ENCODE measurements at places on chromosomes 2 and 18.

GRCh38 chr2:2114707-2115245 lies 216.3 kb downstream of the MYT1L start:
- no peak for DNase-seq

GRCh38 chr18:50338122-50338521 lies 36.7 kb upstream of the SKA1 start:
- no peak for DNase-seq

DNA sequence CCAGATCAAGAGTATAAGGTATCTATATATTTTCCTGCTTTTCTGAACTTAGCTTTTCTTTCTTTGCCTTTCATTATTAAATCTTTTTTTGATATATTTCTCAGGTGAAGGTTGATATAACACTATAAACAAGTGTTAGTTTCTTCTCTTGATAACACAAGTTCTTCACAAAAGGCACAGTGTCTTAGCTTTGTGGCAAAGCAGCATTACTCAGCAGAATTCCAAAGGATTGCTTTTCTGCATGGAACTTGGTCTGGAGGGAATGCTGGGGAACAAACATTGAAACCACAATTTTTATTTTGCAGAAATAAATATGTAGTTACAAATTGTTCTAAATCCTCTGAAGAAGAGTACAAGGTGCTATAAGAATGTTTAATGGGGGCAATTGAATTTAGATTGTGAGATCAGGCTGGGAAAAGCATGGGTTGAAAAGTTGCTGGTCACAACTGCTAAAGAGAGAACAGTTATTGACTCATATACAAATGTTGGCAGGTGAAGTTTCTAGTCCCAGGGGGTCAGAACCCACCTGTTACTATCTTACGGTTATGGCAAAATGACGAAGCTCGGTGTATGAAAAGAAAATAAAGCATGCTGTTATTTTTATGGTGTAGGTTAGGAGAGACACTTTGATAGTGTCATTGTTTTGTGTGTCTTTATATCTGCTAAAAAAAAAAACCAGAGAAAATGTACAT lies 68.2 kb downstream of the UBR3 start:
- DNase-seq: no peak

GRCh38 chr2:207505728-207506127 lies 24.0 kb upstream of the CREB1 start:
- no peak for DNase-seq

DNA sequence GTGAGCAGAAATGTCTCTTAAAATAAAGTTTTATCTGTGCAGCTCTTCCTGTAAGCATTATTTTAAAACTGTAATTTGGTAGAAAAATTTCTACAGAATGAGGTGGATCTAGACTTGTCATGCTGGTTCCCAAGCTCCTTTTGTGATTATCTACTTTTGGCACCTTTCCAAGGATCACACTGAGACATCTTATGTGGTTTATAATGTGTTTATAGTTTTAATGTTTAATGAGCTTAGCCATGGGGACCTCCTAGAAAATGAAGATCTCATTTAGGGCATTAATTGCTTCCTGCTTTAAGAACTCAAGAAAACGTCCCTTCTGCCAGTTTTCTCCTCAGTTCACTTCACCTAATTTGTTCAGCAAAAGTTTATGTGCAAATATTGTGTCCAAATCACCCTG lies 468.4 kb downstream of the SUCLG1 start:
- DNase-seq: no peak

- no peak for DNase-seq
Observed at GRCh38 chr2:81266106-81266505, 961.6 kb upstream of the LRRTM1 start.

DNA sequence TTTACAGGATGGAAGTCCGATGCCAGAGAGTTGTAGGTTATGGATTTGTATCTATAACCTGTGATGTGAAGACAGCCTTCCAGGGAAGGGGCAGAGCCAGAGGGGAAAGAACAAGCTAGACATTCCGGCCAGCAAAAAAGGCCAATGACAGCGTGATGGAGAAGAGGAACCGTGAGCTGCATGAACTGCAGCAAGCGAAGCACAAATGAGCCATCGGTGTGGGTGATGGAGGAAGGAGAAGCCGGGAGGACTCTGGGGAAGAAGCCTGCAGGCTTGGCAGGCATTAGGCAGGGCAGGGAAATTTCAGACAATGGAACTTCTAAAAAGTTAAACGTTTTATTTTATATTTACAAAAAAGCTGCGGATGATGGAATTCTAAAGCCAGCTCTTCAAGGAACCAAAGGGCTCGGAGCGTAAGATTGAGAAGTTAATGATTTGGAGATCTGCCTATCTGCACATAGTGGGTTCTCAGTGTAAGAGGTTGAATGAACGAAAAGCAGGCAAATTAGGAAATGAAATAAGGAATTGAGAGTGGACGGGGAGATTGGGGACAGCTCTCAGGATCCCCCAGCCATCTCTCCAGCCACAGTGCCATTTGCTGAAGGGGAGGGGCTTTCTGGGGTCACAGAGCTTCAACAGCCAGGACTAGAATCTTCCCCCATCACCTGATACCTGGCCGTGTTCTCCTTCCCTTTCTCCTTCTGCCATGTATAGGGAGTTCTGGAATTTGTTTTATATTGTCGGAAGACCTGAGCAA lies 28.4 kb downstream of the NGEF start:
- no peak for DNase-seq

DNA sequence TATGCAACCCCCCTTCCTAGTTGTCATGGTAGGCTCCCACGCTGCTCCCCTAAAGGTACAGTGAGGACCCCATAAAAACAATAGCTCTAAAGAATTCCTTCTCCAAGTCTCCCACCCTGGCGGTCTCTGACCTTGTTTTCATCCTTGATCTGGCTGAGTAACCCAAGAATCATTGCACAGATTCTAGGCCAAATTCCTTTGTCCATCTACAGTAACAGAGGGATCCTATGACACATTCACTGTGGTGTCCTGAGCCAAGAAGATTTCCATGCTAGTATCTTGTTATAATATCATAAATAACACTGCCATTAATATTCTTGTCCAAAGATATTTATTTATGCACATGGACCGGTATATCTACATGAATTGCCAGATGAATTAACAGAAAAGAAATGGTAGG lies 240.2 kb downstream of the CYP26B1 start:
- DNase-seq: no peak

- no peak for DNase-seq
Observed at GRCh38 chr2:64842030-64842429, 147.2 kb upstream of the SLC1A4 start.

- DNase-seq: no peak
Observed at GRCh38 chr2:239225871-239226561, 174.8 kb downstream of the HDAC4 start.

GRCh38 chr2:26562811-26563645 lies 78.1 kb downstream of the CIB4 start:
- DNase-seq: no peak

DNA sequence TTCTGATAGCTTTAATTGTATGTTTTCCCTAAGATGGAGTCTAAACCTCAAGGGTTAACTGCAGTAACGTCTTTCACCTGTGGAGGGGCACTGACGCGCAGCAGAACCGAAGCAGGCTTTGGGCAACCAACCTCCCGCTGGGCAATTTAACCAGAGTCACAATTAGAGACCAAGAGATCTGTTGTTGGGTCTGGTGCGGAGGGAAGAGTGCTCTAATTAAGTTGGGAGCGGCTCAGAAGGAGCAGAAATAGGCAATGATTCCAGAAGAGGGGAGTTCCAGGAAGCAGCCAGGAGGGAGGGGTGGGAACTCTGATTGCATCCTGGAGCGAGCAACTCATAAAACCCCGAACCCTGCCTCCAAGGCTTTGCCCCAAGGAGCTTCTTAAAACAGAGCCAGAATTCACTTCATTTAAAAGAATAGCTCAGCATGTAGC lies 245.8 kb downstream of the PAX3 start:
- no peak for DNase-seq

DNA sequence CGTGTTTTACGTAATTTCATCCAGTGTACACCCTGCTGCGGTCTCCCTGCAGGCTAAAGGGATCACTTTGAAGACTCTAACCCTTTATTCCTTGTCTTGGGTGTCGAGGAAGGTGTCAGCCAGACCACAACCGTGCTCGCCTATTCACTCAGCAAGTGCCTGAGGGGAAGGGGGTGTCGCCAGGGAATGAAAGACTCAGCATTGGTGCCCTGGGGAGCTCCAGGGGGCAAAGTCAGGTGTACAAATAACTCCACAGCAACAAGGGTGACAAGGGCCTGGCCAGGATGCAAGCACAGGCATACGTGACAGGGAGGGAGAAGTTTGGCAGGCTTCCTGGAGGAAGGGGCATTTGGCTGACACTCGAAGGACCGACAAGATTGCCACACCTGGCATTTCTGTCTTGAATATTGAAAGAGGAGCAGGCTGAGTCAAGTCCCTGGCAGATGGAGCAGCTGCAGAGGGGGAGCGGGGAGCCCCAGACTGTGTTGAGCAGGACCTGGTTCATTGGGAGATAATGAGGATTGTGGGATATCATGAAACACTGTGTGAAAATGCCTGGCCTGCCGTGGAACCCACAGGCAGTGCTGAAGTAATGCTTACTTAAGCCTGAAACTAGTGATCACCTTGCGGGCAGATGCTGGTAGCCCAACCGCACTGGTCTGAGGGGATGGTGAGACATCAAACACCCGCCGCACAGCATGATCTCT lies 93.9 kb downstream of the RHOB start:
- no peak for DNase-seq

DNA sequence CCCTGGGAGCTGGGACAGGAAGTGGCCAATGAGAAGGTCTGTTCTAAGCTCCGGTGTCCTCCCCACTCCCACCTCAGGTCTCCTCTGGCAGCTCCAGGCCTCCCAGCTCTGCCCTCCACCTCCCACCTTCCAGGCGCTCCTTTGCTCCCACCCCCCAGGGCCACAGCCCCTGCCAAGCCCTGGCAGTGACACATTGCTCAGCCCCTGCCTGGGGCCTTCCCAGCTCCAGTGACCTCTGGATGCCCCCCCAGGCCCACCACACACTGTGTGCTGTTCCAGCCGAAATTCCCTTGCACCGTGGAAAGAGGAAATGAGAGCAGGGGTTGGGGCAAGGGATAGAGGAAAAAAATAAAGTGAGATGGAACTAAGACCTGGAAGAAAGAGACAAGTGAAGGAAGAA lies 289.6 kb downstream of the CYP26B1 start:
- no peak for DNase-seq

DNA sequence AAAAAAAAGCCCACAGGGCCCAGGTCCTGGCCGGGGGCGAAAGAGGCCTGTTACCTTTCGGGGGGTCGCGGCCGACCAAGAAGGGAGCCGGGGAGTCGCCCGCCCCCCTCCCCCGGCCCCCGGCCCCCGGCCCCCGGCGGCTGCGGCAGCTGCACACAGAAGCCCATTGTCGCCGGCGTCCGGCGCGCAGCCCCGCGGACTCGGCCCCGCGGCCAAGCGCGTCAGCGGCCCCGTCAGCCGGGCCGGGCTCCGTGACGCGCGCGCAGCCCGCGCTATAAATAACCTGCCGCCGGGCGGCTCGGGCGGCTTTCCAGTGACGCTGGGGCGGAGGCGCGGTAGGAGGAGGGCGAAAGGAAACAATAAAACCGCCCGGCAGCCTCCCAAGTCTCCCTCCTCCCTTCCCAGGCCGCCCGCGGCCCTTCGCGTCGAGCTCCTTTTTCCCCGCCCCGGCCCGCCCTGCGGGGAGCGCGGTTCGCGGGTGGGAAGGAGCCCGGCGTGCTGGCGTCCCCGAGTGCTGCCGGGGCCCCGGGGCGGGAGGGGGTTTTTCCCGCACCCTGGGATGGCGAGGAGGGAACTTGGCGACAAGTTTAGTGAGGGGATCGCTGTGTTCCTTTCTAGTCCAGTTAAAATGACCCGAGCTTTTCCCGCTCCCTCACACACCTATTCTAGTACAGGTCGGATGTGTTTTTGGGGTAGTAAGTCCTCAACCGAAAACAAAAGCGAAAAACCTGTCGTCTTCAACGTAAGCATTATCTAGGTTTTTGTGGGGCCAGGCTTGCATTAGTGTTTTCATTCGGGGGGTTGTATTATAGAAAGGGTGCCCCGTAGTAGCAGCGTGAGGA lies 10.0 kb upstream of the NR4A2 start:
- DNase-seq: peak; percentile 89

GRCh38 chr2:170679607-170680079 lies 35.5 kb upstream of the SP5 start:
- no peak for DNase-seq

DNA sequence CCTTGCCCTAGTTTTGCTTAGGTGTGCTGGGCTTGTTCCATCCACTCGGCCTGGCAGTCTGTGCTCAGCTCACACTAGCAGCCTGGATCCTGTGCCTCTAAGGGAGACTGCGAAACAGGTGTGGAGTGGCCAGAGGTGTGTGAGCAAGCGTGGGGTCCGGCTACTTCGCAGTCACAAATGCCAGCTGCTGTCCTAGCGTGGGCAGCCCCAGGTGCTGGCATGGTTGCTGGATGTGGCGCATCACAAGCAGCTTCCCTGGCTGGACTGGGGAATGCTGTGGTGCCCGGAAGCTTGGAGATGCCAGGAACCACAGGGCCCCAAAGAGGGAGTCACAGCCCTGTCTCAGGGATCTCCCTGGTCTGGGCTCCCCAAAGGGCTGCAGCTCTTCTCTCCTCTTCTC lies 119.0 kb upstream of the TMEFF2 start:
- DNase-seq: no peak

- DNase-seq: no peak
Observed at GRCh38 chr2:230520875-230521155, 104.8 kb downstream of the SP100 start.

DNA sequence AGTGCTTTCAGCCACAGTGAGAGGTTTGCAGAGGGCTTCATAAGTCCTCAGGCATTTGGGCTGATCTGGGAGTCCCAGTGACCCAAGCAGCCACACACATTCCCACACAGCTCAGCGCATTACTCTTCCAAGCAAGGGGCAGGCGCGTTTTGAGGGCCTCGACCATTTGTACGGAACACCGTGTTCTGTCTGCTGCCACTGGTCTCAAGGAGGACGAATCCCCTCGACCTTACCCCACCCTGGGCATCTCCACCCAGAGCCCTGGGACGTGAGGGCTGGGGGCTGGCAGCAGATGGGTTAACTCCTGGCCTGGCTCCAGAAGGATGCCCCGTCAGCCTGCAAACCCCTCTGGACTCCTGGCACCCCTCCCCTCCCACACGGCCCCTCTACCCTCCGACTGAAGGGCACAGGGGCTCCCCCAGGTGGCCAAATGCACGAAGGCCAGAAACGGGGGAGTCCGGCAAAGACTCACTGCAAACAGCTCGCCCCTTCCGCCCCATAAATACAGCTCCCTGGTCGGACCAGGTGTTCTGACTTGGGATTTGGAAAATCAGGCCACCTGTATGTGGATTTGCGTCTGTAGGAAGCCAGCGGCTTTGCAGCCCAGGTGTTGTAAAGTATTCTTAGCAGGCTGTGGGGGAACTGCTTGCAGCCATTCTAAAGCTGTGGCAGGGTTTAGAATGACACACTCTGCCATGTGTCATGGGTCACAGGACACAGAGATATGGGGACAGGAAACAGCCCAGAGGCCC lies 33.6 kb upstream of the PTMA start:
- peak; percentile 77 for DNase-seq
